ENCODE measurements at places on chromosomes 1 and 21. TPM values are rescaled to one million over a fixed set of nuclear protein-coding genes. Genes with fewer than 3 reads are reported as not detected.

DNA sequence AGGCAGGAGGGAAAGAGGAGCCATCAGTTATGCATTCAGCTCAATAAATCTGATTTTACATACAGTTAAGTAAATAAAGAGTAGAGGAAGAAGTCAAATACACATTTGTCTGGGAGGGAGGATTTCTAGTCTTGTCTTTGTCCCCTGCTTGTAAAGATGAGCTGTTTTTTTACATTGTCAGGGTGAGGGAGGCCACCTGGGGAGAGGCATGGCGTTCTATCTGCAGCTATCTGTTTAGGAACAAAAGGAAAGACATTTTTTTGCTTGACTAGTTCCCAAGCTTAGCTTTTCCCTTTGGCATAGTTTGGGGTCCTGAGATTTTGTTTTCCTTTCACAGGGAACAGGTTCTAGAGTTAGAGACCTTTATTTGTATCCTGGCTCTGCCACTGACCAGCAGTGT, 14.9 kb downstream of the RAD54L start:
- DNase-seq, result no peak

DNA sequence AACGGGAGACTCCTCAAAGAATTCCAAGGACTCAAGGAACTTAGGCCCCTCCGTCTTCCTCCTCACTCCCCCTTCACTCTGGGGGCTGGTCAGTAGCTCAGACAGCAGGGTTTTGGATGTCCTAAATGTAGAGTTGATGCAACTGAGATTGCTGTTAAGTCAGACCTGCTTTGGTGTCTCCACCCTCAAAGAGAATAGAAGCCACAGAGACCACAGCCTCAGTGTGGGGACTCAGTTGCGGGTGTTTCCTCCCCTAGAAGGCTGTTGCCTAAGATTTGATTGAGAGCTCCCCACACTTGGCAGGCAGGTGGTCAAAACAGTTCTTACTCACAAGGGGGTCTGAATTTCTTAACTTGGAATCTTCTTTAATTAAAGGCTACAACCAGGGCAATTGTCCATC, 7.6 kb downstream of the MAN1C1 start:
- no peak for DNase-seq

DNA sequence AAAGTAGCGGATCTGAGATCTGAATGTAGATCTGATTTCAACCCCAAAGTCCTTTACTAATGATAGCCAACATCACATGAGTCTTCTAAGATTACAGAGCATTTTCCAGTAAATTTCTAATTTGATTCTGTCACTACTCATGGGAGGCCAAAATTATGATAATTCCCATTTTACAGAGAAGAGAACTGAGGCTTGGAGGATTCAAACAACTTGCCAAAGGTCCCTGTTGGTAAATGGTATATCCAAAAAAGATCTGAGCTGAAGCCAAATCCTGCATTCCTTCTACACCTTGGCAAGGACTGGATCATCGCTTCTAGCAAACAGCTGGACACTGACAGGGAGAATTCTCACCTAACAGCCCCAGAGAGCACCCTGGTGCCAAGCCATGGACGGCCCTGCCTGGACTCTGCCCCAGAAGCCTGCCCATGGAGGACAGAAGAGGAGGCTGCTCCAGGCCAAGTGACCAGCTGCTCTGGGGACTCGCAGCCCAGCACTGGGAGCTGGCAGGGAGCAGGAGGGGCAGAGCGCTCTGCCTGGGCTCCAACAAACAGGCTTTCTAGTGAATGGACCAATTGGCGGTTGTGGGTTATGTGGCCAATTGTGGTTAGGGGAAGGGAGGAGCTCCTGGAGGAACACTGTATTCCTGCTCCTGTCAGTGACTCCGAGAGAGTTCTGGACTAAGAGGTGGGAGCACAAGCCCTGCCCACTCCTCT, 6.4 kb upstream of the CSF1 start:
- no peak for DNase-seq

- no peak for DNase-seq
These were observed 19.5 kb upstream of the TIPRL start for GRCh38 chr1:168159251-168159650.

- no peak for DNase-seq
These were observed 97.7 kb upstream of the JUN start for GRCh38 chr1:58881471-58881994.

Gene LTN1
- 16.6 TPM for total RNA-seq

Gene RNF187
- 79.5 TPM for total RNA-seq

Gene FAM72C
- total RNA-seq, result not detected

Gene WDR64
- total RNA-seq, result not detected

Gene KIF14
- total RNA-seq, result 0.08 TPM

Gene F13B
- total RNA-seq, result not detected

Data from left ventricle myocardium inferior (tissue), 1 donor.